Stimulated activated CD8-positive, alpha-beta memory T cell treated with anti-CD3 and anti-CD28 coated beads, Interleukin-7, amount 100 ng/mL, for 1 hour (primary cell): ENCODE measurements at places on chromosomes 5 and 9.

DNA sequence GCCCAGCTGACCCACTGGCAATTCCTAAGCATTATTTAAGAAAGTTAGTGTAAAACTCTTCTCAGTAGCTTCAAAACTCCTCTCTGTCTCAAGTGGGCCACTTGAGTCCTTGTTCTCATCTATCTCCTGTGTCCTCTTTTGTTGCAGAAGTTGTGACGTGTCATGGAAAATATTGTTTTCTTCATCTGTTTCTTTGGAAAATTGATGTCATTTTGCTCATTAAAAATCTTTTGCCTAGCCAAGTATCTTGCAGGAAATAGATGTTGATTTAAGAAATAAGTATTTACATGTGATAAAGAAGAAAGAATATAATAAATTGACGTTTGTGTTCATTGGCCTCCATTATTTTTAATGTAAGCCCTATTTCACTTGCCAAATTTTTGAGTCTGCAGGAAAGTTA is 1158.4 kb upstream of the SEMA6A start:
- no peak for DNase-seq

GRCh38 chr9:76219560-76220151 is 174.6 kb downstream of the RFK start:
- no peak for DNase-seq

- no peak for DNase-seq
Measured at GRCh38 chr5:122967085-122967484, 69.4 kb downstream of the PPIC start.

DNA sequence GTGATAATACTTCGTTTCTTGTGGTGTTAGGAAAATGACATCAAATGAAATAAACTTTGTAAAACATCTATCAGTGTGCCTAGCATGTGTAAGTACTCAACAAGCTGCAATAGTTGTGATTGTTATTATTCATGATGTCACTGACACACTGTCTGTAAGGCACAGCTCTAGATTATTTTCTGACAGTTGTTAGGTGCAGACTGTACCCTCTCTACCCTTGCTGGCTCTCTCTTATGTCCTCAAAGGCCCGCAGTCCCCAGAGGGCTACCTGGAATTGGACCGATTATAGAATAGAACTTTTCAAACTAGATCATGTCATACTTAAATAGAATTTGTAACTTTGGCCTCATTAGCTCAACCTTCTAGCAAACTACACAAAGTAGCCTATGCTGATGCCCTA is 65.9 kb upstream of the VCAN start:
- no peak for DNase-seq

DNA sequence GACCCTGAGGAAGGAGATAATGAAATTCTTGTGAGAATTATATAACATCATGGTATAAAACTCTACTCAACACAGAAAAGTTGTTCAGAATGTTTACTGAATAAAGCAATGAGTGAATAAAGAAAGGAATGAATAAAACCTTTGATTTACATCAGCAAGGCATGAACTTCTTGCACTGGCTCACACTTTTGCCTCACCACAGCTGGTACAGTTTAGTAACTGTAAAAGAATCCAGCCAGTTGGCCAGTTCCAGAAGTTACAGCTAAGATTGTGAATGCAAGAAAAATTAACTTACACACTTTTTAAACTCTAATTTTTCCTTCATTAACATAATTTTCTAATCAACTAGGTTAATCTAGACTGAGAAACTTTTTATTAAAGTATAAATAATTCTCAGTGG is 490.9 kb downstream of the NFIB start:
- DNase-seq = no peak

DNA sequence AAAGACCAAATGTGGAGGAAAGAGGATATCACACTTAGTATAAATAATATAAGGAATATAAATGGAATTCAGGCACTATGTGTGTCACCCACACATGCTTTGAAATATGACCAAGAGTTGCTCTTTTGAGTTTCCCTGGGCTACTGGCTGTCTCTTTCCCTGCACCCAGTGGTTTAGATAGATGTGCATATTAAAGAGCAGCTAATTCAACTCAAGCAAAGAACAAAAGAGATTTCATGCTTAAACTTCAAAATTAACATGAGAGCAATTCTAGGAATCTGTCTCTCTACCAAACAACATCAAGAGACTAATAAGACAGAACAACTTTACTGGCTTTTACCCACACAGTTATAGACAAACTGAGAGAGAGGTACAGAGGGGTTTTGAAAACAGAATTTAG is 38.0 kb upstream of the ITGA1 start:
- DNase-seq = no peak

- no peak for DNase-seq
Measured at GRCh38 chr9:14903040-14903439, 7.2 kb downstream of the FREM1 start.

DNA sequence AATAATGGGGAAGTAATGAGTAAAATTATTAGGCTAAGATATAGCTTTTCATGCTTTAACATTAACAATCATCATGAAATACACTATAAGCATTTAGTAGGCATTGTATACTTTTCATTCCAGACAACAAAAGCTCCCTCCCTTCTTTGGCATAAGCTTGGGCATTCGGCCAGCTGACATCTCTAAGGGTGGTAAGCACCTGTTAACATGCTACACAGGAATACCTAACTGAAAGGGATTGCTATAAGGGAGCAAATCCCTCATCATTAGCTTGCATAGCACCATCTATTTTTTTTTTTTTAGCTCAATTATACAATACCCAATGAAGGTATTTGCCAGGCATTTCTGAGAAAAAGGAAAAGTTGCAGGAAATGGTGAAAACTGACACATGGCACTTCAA is 16.6 kb downstream of the STRBP start:
- no peak for DNase-seq

DNA sequence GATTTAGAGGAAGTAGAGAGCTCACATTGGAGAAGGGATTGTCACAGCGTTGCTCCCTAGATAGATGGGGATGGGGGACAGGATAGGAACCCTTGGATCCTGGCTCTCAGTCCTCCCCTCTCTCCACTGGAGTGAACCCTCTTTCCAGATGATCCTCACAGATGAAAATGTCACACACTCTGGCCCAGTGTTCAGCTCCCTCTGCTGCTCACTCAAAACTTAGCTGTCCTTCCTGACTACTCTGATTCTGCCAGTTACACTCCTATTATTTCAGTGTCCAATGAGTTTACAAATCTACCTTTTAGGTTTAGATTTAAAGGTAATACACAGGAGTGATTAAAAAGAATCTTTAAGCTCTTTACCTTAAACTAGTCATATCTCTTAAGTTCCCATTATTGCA is 5.8 kb upstream of the SPINK7 start:
- no peak for DNase-seq

- DNase-seq = no peak
Measured at GRCh38 chr5:144958002-144958401, 787.3 kb downstream of the KCTD16 start.

DNA sequence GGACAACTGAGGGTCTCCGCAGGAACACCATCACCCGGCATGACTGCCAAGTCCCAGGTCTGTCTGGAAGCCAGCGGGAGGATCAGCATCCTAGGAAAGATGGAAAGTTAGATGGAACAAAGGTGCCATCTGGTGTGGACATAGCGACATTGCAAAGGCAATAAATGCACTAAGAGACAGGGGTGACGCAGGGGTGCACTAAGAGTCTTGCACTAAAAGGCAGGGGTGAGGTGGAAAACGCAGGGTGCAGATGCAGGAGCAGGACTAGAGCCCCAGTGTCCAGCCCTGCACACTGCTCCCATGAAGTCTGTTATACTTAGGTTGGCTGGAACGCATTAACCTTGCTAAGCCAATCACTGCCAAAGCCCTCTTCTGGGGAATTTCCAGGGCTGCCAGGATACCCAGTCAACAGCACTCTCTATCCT is 15.5 kb downstream of the ATOX1 start:
- DNase-seq = no peak

DNA sequence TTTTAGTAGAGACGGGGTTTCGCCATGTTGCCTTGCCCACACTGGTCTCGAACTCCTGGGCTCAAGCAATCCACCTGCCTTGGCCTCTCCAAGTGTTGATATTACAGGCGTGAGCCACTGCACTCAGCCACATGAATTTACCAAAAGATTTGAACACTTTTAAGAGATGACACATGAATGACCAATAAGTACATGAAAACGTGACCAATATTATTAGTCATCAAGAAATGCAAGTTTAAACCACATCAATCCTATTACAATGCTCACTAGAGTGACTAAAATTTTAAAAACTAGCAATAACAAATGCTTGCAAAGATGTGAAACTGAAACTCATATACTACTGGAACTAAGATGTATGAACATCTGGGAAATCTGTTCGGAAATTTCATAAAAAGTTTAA is 54.3 kb downstream of the NR6A1 start:
- no peak for DNase-seq
